ENCODE measurements at places on chromosomes 6 and 20.
A peak's percentile ranks its signal among the peaks of the same experiment; 100 is the strongest.

- DNase-seq: no peak
Measured at GRCh38 chr6:149132336-149132735, 185.2 kb upstream of the TAB2 start.

DNA sequence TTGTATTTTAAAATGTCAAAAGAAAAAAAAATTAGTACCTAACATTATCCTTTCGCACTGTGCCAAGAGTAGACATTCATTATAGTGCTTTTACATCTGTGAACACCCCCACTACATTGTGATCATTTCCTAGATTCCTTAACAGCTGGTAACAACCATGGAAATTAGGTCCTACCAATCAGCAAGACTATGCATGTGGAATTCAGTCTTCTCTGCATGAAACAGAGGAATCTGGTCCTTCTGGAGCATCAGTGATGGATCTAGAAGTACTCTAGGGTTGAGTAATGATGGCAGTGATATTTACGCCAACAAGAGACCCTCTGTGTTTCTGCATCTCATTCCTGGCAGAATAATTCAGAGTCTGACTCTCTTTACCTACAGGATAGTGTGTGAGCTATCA is 9.4 kb downstream of the OR12D1 start:
- no peak for DNase-seq

DNA sequence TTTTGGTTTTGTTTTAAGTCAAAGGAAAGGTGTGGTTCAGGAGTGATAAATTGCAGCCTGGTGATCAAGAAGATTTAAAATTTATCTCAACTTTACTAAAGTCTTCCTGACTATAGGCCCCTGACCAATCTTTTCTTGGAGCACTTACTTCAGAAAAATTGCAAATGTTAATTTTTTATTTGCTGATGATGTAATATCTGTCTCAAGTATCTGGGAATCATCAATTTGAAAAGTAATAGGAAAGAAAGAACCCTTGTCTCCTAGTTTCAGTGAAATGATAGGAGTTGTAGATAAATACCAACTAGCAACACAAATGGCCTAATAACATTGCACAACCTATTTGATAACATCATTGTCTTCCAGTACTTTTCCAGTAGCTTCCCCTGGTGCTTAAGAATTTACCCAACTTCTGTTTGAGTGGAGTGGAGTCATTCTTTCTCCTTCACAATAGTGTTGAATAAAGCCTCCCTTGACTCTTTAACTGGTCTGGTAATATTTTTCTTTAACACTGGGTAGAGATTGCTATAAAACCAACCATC is 648.3 kb upstream of the ADGRB3 start:
- DNase-seq: no peak

- DNase-seq: no peak
Measured at GRCh38 chr20:6693178-6693807, 74.2 kb upstream of the BMP2 start.

GRCh38 chr20:51211191-51211590 is 188.3 kb upstream of the KCNG1 start:
- no peak for DNase-seq

- no peak for DNase-seq
Measured at GRCh38 chr6:16344756-16345155, 106.4 kb downstream of the GMPR start.

DNA sequence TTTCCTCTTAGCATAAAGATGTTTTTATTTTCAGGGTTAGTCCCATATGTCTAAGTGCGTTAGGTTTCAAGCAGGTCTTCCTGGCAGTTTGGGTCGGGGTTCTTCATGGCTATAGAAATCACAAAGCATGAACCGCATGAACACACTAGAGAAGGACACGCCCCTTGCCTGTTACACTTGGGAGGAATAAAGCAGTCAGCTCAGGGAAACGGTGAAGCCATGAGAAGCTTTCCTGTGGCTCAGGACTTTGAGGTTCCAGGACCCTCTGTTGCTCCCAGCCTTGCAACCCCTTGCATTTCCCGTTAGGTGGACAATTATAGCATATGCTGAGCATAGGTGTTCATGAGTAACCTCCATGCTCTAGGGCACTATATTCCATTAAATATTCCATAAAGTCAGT is 96.7 kb downstream of the SYCP2 start:
- no peak for DNase-seq

DNA sequence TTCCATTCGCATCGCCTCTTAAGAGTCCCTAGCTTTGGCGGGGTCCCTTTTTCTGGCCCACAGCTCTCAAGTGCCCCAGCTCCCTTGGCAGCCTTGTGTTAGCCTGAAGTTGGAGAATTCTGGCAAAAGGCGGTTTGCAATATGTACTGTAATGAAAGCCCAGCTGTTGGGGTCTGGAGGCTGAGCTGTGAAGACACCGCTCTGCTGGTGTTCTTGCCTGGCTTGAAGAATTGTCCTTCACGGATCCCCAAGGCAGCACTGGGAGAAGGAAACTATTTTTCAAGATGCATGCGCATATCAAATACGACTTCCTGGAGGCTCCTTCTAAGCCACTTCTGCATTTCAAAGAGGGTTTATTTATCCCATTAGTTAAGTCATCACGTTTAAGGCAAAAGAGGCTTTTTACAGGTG is 21.4 kb upstream of the CITED2 start:
- DNase-seq: no peak

- DNase-seq: peak; percentile 36
Measured at GRCh38 chr6:95601133-95601532, 23.8 kb downstream of the MANEA start.

DNA sequence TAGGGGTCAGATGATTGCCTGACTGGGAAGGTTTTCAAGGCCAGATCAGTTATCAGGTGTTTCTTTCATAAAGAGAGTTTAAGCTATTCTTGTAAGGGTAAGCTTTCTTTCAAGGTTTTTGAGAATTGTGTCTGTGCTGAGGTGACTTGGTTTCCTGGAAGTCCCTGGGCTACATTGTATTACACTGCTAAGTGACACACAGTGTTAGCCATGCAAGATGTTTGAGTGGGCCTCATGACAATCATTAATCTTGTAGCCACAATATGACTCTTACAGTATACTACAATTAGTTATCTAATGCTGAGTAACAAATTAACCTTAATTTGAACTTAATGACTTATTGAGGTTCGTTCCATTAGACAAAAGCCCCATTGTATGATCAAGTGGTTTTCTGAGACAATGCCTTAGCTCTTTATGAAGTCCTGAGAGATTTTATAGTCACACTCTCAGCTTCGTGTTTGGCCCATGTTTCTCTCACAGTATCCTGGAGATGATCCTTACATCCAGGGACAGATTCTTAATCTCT is 186.7 kb downstream of the RPS12 start:
- DNase-seq: no peak

- DNase-seq: no peak
Measured at GRCh38 chr6:136015531-136015930, 164.0 kb downstream of the PDE7B start.
